ENCODE measurements at places on chromosomes 6 and 20. TPM values are rescaled to one million over a fixed set of nuclear protein-coding genes. Genes with fewer than 3 reads are reported as not detected.

Gene LY86
- total RNA-seq = 1.4 TPM

DNA sequence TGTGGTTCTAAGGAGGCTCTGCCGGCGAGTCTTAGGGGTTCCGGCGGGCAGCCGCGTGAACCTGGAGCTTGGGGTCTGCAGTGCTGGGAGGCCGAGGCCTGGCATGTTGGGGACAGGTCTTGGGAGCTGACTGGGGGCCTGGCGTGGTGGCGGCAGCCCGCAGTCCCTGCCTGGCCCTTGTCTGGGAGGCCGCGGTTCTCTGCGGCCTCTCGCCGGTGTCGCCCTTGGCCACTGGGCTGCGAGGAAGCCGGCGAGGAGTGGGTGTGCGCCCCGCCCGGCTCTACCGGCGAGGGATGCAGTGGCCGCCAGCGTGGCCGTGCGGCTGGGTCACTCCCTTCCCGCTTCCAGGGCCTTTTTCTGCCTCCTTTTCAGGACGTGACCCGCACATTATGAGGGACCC lies 36.3 kb downstream of the IGF2R start:
- no peaks in the 10 kb centered on the region for H3K27me3 ChIP-seq
- H3K27ac ChIP-seq = no peak overlapping the region
- DNase-seq = no peak
- H3K4me3 ChIP-seq = no peak overlapping the region
- peaks cover 2% of the 10 kb centered on the region for H3K36me3 ChIP-seq

Gene NKAPL
- 0.56 TPM for total RNA-seq

Gene ATXN1
- 29.7 TPM for total RNA-seq

- no peak for DNase-seq
- H3K27ac ChIP-seq = no peak overlapping the region
- H3K27me3 ChIP-seq = no peaks in the 10 kb centered on the region
- peaks cover 2% of the 10 kb centered on the region for H3K36me3 ChIP-seq
Measured at GRCh38 chr6:130138909-130139242, 83.9 kb downstream of the SAMD3 start.

GRCh38 chr6:26196846-26197635 lies 109.8 kb downstream of the HFE start:
- H3K4me1 ChIP-seq = peaks cover 42% of the 10 kb centered on the region
- H3K27ac ChIP-seq = peak overlapping the region; percentile 90
- peak overlapping the region; percentile 53 for H3K4me3 ChIP-seq
- no peaks in the 10 kb centered on the region for H3K36me3 ChIP-seq
- peak; percentile 81 for DNase-seq
- no peaks in the 10 kb centered on the region for H3K27me3 ChIP-seq

Gene BTNL2
- not detected for total RNA-seq

GRCh38 chr20:57999465-58000111 lies 228.9 kb downstream of the ANKRD60 start:
- H3K27ac ChIP-seq = no peak overlapping the region
- no peaks in the 10 kb centered on the region for H3K36me3 ChIP-seq
- no peak overlapping the region for H3K4me3 ChIP-seq
- no peak for DNase-seq
- no peaks in the 10 kb centered on the region for H3K27me3 ChIP-seq

DNA sequence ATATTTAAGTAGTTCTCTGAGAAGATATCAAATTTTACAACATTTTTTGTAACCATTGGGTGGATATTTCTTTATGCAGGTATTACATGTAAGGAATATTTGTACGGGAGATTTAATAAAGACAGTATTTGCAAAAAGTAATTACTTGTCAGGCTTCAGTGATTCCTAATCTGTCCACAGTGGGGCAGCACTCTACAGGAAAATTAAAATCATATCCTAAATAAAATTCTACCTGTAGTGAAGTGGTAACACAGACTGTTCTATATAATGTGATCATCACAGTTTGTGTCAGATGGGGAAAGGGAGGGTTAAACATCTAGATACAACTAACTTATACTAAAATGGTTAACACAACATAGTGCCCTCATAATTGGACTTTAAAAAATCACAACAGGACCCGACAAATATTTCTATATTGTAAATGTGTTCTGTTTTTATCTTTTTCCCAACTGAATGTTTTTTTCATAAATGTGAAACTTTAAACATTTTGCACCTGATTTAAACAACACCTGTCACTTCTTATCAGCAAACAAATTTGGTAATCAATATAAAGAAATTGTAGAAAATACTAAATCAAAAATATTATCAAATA lies 145.6 kb upstream of the MANEA start:
- H3K4me1 ChIP-seq = no peaks in the 10 kb centered on the region
- H3K27ac ChIP-seq = no peak overlapping the region
- no peaks in the 10 kb centered on the region for H3K27me3 ChIP-seq
- H3K4me3 ChIP-seq = no peak overlapping the region
- H3K36me3 ChIP-seq = no peaks in the 10 kb centered on the region

GRCh38 chr6:118844915-118845314 lies 49.0 kb upstream of the ASF1A start:
- no peak overlapping the region for H3K4me3 ChIP-seq
- no peak for DNase-seq
- no peaks in the 10 kb centered on the region for H3K27me3 ChIP-seq
- H3K4me1 ChIP-seq = no peaks in the 10 kb centered on the region

DNA sequence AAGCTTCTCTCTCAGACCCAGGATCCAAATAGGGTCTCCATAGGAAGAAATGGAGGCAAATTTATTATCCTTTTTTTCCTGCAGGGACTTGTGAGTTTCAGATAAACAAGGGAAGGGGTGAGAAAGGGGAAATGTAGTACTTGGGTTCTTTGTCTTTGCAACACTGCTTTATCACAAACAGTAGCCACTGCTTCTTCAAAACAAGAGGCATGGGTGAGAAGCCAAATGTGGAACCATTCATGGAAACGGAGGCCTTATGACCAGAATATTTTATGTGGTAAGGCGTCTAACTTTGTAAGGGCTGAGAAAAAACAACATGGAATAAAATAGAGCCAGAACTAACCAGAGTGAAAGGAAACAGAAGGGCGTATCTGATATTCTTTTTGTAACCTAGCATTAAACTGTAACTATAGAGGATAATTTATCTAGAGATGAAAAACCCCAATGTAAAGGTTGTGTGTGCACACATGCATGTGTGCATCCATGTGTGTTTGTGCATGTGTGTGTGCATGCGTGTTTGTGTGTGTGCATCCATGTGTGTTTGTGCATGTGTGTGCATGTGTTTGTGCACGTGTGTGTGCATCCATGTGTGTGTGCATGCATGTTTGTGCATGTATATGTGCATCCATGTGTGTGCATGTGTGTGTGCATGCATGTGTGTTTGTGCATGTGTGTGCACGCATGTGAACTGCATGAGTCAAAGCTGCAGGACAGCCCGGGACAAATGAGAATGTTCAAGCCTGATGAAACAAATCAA lies 143.3 kb upstream of the SMLR1 start:
- H3K4me3 ChIP-seq = no peak overlapping the region
- H3K27ac ChIP-seq = no peak overlapping the region
- H3K4me1 ChIP-seq = no peaks in the 10 kb centered on the region
- no peaks in the 10 kb centered on the region for H3K27me3 ChIP-seq
- no peak for DNase-seq

Gene CLPSL1
- total RNA-seq = not detected

DNA sequence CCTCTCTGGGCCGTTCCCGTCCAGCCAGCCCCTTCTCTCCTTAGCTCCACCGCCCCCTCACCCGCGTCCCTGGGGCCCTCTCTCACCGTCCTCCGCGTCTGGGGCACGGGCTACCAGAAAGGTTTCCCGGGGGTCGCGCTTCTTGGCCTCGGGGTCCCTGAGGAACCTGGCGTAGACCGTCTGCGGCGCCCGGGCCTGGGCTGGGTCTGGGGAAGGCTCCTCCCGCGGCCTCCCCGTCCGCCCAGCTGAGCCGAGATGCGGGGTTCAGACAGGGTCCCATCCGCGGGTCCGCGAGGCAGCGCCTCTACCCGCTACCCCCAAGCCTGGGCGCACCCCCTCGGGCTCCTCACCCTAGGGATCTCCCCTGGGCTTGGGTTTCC lies 1.1 kb downstream of the TULP1 start:
- DNase-seq = no peak
- H3K27me3 ChIP-seq = no peaks in the 10 kb centered on the region
- H3K4me3 ChIP-seq = no peak overlapping the region
- no peaks in the 10 kb centered on the region for H3K36me3 ChIP-seq
- no peak overlapping the region for H3K27ac ChIP-seq

Gene CHMP4B
- total RNA-seq = 16.4 TPM

Gene PM20D2
- total RNA-seq = 12.4 TPM

- H3K4me1 ChIP-seq = peaks cover 39% of the 10 kb centered on the region
- peak overlapping the region; percentile 86 for H3K27ac ChIP-seq
- H3K4me3 ChIP-seq = no peak overlapping the region
- DNase-seq = no peak
- no peaks in the 10 kb centered on the region for H3K36me3 ChIP-seq
- H3K27me3 ChIP-seq = no peaks in the 10 kb centered on the region
Measured at GRCh38 chr6:154458565-154459470, 51.7 kb downstream of the CNKSR3 start.

- no peak overlapping the region for H3K27ac ChIP-seq
- no peaks in the 10 kb centered on the region for H3K27me3 ChIP-seq
Measured at GRCh38 chr6:106475284-106475683, 114.8 kb downstream of the CRYBG1 start.

DNA sequence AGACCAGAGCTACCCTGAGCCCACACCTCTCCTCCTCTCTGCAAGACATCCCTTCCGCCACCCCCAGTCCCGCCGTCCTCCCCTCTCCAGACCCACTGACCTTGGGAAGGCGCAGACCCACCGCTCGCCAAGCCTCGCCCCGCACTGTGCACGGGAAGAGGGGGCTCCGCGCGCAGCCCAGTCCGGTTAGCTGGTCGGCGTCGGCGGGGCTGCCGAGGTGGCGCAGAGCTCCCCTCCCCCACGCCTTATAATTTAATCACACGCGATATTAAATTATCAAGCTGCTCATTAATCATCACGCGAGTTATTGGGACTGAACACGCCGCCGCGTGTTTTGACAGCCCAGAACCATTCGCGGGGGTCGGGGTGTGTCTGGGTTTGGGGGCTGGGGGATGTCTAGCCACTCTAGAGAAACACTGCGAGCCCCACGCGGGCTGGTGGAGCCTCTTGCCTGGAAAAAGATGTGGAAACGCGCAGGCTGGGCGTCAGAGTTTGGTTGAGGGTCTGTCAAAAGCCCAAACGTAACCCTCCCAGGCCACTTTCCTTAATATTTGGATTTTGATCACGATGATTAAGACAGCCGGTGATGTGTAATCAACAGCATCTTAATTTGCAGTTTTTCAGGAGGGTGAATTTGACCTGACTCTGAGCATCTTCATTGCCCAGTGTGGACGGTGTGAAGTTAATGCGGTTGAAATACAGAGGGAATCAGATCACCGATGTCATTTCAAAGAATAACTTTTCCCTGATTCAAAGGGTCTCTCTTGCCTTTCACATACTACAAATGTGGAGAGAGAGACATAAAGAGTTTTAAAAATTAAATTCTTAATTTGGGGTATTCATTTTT lies at the start of gene LINC00237:
TSS of gene LINC00237 (minus strand) at position 188 of the 847 bp plus-strand sequence.
- H3K36me3 ChIP-seq = no peaks in the 10 kb centered on the region
- H3K4me3 ChIP-seq = no peak within 1 kb of the TSS
- no peak within 1 kb of the TSS for H3K27ac ChIP-seq
- peaks cover 12% of the 10 kb centered on the region for H3K27me3 ChIP-seq
- DNase-seq = no peak
- H3K4me1 ChIP-seq = peaks cover 17% of the 10 kb centered on the region
